Stimulated activated CD4-positive, alpha-beta T cell treated with anti-CD3 and anti-CD28 coated beads, Interleukin-4, amount 100 ng/mL, for 4 hours (primary cell): ENCODE measurements at places on chromosomes 2 and 18.

GRCh38 chr2:233929352-233930022 lies 12.3 kb downstream of the TRPM8 start:
- no peak for DNase-seq

- no peak for DNase-seq
Observed at GRCh38 chr2:240396623-240397541, 38.6 kb upstream of the GPC1 start.

GRCh38 chr2:26605195-26605998 lies 35.8 kb downstream of the CIB4 start:
- no peak for DNase-seq

- DNase-seq: no peak
Observed at GRCh38 chr2:28367667-28368356, 24.8 kb upstream of the FOSL2 start.

GRCh38 chr2:195612611-195613495 lies 44.2 kb upstream of the SLC39A10 start:
- no peak for DNase-seq

DNA sequence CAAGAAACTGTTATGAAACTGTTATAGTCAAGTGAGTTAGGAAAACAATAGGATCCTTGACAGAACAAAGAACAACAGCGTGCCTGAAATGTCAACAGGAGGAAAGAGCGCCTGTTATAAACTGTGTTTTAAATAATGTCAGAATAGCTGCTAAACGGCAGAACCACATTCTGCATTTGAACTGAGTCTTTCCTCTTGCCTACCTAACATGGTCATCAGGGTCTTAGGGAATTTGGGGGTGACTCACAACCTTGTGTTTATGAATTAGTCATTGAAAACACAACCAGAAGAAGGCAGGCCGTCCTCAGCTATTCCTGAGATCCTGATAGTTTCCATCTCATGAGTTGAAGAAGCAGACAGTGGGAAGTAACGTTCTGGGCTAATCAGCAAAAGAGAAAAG lies 222.0 kb upstream of the FN1 start:
- DNase-seq: no peak

DNA sequence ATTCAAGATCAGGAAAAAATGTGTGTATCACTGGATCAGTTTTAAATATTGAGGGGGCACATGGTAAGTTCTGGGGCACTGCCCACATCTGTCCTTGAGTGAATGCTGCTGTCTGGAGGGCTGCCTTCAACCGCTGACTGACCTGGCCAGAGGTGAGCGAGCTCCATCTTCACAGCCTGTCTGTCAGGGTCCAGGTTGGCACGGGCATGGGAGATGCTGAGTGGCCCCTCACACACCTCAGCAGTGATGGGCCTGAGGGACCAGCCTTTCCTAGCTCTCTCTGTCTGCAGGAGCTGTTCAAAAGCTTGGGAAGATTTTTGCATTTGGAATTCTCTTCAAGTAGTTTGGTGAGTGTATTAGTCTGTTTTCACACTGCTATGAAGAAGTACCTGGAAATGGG lies 114.8 kb upstream of the ALKAL2 start:
- no peak for DNase-seq

- no peak for DNase-seq
Observed at GRCh38 chr2:137942833-137943677, 21.2 kb upstream of the HNMT start.

DNA sequence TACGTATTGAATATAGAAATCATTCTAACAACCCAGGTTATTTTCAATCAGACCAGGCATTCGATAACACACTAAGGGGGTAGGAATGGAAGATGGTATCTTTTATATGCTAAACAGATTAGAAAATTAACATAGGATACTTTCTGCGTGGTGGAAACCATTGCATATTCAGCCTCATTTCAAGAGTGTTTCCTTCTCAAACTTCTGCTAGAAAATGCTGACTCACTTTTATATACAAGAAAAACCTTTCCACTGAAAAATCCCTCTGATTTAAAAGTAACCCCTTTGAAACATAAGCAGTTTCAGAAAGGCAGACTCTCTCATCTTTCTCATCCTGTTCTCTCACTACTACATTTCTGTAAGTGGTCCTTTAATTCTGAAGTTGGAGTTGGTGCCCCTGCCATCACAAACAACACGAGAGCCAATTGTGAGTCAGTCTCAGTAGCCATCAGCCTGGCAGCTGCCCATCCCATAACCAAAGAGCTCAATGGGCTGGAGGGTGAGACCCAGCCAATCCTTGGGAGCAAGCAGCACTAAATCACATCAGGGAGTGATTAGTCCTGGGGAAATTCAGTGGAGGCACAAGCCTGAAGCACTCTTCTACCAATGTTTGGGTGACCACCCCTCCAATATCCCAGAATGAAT lies 343.1 kb downstream of the CELF4 start:
- DNase-seq: no peak

GRCh38 chr2:221465776-221466175 lies 106.3 kb downstream of the EPHA4 start:
- DNase-seq: no peak

DNA sequence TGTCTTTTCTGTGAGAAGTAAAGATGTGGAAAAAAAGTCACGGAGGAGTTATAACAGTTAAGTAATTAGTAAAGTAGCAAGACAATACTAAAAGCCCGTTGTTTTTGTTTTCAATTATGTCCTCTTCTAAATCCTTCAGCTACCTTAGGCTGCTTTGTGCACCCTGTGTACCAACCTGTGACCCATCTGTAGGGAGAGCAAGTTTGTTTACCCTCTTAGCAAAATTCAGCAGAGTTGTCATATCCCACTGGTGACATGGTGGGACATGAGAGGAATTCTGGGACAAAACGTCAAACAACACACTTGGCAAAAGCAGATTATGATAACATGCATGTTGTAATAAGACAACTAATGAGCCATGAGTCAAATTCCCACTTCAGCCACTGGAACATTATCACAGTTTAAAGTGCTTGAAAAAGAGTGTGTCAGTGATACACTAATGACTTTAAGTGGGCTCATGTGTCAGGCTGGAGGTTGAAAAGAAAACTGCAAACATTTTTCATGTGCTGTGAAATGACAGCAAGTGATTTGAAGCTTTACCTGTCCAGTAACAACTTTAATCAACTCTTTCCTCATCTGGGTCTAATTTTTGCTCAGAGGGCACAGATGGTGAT lies 392.8 kb upstream of the ACVR2A start:
- no peak for DNase-seq

GRCh38 chr2:128287780-128288735 lies 30.6 kb downstream of the HS6ST1 start:
- DNase-seq: no peak

- no peak for DNase-seq
Observed at GRCh38 chr18:48167897-48168253, 237.4 kb upstream of the SMAD2 start.

GRCh38 chr18:59954755-59955156 lies 55.0 kb downstream of the PMAIP1 start:
- no peak for DNase-seq

DNA sequence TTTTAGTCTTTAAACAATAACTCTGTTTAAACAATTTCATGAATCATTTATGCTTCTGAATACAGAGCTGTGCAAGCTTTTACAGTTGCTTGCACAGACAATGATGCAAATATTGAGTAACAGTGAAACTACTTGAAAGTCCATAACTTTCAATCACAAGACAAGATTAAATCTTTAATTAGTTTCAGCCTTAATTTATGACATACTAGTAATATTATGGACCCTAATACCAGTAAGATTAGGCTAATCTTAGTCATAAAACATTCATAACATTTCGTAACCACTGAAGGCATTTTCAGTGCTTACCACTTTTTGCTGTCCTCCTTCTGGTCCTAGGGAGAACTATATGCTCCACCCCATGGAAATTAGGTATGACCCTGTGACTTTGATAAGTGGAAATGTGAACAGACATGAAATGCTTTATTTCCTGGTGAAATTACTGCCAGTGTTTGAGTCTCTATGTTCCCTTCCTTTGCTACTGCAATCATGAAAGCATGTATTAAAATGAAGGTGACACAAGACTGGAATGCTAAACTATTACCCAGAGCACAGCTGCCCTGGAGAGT lies 1.8 kb upstream of the COBLL1 start:
- no peak for DNase-seq

DNA sequence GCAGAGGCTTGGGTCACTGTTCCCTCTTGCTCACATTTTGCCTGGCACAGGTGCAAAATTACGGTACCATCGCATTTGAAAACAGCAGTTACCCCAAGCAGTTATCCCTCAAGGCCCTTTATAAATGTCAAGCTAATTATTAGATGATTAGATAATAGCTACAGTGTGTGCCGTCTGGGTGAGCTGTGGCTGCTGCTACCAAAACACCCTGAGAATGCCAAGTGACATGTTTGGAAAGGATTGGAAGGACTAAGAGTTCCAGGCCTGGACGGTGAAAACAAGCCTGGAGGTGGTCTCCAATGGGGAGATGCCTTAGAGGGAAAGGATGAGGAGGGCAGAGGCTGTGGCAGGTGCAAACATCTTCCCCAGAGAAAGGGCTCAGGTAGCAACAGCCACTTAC lies 120.6 kb downstream of the CAPN13 start:
- DNase-seq: no peak

DNA sequence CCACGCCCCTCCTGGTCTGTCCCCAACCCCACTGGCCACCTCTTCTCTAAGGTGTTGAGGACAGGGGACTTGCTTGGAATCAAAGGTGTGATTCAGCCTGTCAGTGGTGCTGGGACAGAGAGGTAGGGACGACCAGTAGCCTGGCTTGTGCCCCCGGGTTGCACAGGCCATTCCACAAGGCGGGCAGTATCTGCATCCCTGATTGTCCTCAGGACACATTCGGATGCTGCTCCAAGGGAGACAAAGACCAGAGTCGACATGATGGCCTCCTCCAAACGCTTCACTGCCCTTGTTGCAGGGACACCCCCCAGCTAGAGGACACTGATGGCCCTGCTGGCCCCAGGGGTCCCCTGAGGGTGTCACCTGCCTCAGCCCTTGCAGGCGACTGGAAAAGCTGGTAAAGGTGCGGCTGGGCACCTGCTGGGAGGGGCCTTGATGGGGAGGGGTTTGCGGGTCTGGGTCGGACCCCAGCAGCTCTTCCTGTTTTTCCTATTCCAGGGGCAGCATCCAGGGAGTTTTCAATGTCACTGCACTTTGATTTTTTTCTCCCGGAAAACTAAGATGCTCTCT lies 98.0 kb downstream of the PTGR3 start:
- no peak for DNase-seq

DNA sequence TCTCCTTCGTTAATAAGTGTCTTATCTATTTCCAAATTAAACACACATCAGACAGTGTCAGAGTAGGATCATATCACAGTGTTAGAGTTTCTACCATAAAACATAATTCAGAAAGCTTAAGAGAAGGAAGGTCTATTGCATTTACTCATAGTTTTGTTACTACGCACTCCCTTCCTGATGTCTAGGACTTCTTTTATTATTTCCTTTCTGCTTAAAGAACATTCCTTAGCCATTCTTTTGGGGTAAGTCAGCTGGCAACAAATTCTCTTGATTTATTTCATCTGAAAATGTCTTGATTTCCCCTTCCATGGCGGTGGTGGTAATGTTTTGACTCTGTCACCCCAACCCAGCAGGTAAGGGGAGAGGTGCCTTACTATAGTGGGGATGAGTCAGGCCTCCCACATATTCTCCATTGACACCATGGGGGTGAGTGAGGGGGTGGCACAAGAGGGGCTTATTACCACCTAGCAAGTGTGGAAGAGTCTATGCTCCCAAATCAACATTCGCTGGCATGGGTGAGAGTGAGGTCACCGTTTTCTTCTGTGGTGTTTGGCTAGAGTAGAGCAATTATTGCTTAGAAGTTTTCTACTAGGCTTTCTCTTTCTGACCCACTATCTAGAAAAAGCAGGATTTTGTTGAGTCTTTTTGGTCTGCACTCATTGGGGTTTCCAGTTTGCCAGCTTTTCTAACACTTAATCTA lies 29.9 kb downstream of the ABCB11 start:
- no peak for DNase-seq

DNA sequence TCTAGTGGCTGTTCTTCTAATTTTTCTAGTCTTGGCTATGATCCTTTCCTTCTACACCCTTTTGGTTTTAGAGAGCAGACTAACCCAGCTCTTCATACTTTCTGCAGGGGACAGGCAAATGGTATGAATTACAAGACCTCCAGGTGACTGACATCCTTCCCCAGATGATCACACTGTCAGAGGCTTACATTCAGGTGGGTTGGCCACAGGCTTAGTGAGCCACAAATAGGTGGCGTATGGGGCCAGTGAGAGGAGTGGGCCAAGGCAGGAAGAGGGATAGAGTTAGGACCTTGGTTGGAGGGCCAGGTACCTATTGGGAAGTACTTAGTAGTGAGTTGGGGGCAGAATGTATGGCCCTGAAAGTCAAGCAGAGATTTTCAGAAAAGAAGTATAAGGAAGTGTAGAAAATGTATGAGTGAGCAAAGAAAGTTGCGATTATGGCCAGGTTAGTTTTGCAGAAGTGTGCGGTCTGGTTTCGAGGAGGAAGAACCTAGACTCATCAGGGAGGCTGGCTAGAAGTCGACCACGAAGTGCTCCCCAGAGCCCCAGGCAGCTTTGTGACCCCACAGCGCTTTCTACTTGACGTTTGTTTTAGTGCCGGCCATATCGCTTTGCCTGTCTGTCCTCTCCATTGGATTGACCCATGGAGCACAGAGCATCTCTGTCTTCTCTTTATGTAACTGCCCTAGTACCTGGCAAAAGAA lies 20.0 kb downstream of the SFTPB start:
- no peak for DNase-seq
